ENCODE measurements at places on chromosomes 3 and 15.

GRCh38 chr3:58637509-58637908 lies 29.1 kb downstream of the FAM3D start:
- no peak for DNase-seq

DNA sequence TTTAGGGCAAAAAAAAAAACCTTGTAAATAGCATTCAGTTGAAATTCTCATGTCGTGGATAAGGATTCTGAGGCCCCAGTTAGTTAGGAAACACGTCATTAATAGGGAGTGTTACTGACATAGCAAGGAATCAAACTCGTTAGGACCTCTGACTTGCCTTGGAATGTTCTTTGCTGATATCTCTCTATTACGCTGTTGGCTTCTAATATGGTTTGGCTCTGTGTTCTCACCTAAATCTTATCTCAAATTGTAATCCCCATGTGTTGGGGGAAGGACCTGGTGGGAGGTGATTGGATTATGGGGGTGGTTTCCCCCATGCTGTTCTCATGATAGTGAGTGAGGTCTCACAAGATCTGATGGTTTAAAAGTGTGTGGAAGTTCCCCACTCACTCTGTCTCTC lies 40.3 kb downstream of the CHL1 start:
- DNase-seq, result no peak

DNA sequence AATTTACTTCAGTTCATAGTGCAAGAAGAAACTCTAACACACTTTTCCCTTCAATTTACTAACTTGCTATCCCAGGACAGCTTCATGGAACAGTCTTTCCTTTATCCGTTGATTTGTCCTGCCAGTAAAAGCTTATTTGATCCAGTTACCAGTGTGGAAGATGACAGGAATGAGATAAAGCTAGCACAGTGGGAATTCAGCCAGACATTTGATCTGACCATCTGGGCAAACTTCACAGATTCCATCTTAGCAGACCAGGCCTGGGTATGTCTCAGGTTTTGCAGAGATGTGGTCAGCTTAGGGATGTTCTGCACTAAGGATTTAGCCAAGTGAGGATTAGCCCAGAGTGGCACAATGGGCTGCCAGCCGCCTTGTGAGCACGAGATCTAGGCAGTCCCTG lies 19.7 kb downstream of the CEMIP start:
- no peak for DNase-seq

- no peak for DNase-seq
These were observed 240.8 kb upstream of the KCNMB2 start for GRCh38 chr3:178295292-178295912.

DNA sequence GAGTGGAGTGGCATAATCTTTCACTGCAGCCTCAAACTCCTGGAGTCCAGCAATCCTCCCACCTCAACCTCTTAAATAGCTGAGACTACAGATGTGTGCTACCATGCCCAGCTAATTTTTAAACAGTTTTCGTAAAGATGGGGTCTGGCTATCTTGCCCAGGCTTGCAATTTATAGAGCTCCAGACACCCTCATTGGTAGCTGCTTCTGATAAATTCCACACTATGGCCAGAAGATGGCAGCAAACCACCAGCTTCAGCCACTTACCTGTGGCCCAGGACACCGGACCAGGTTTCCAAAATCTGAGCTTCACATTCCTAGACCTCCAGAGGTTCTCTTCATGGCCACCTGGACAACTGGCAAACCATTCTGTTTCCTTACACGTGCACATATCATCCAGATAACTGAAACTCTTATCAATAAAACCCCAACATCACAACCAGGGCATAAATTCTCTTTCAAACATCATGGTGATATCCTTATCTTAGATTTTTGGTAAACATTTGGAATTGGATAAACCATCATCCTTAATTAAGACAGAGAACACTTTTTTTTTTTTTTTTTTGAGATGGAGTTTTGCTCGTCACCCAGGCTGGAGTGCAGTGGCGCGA lies 28.9 kb downstream of the FBXW12 start:
- peak; percentile 61 for DNase-seq

GRCh38 chr3:143755978-143756377 lies 92.3 kb downstream of the SLC9A9 start:
- DNase-seq, result no peak

GRCh38 chr15:34642247-34642646 lies 58.8 kb upstream of the GOLGA8B start:
- DNase-seq, result no peak

GRCh38 chr3:194062830-194063229 lies 73.1 kb upstream of the HES1 start:
- DNase-seq, result no peak

- DNase-seq, result no peak
These were observed 419.1 kb upstream of the ARHGEF26 start for GRCh38 chr3:153702106-153702505.

DNA sequence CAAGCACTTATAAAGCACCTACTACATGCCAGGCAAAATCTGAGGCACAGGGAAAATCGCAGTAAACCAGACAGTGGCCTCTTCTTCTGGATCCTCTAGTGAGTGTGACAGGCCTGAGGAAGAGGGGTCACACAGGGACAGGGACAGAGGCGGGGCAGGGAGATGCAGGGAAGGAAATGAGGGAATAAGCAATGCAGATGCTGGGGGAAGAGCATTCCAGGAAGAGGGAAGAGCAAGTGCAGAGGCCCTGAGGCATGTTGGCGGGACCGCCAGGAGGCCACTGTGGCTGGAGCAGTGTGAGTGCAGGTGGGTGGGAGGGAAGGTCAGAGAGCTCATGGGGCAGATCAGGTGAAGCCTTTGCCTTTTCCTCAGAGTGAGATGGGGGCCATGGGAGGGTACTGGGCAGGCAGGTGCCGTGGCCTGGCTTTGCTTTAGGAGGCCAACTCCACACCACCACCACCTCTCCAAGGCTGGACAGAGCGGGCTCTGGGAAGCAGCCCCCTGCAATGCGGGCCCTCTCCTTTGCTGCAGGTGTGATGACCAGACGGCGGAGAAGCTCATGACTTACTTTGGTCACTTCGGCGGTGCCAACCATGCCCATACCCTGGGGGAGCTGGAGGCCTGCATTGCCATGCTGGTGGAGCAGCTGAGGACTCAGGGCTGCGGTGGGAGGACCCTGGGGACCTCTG lies 26.8 kb upstream of the GP9 start:
- no peak for DNase-seq

GRCh38 chr3:61132062-61132461 lies 119.2 kb downstream of the FHIT start:
- peak; percentile 20 for DNase-seq

DNA sequence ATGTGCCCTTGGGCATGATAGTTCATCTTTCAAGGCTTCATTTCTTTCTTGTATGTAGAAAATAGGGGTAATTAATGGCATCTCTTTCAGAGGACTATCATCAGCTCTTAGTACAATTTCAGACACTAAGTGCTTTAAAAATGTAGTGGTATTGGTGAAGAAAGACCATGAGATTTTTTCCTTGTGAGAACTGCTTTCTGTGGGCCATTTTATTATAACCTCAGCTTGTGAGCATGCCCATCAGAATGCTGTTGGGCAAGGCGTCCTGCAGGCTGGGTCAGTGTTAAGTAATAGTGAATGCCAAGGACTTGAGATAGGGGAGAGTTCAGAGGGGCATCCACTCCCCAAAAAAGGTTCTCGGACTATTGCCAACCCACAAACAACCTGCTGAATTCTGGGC lies 187.9 kb downstream of the GHSR start:
- no peak for DNase-seq

GRCh38 chr3:184691397-184692231 lies 20.2 kb downstream of the MAGEF1 start:
- DNase-seq, result peak; percentile 34

DNA sequence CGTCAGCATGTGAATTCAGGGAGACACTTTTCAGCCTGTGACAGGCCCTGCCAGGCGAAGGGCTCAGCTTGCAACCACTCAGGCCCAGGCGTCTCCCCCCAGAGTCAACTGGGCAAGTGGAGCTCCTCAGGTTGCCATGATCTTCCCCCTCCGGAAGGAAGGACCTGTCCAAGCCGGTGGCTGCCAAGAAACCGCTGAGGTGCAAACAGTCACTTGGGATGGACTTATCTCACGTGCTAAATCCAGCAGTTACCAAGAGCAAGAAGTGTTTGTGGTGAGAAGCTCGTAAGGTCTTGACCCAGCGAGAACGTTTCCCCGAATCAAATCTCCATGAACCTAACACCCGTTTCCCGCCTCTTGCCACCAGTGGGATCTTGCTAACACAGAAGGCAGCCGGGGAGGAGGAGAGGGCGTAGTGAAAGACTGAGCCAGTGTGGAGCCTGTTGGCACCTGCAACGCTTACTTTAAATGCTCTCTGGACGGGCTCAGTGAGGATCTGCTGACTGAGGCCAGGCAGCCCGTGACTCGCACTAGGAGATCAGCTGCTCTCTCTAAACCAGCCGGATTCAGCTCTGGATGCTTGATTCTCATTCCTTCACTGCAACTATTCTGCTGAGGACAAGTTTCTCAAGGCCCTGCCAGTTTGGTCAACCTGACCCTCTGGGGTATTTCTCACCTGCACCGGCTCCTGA lies 39.0 kb downstream of the IQSEC1 start:
- DNase-seq, result no peak

GRCh38 chr15:52653431-52653964 lies 25.7 kb downstream of the ATOSA start:
- DNase-seq, result no peak

DNA sequence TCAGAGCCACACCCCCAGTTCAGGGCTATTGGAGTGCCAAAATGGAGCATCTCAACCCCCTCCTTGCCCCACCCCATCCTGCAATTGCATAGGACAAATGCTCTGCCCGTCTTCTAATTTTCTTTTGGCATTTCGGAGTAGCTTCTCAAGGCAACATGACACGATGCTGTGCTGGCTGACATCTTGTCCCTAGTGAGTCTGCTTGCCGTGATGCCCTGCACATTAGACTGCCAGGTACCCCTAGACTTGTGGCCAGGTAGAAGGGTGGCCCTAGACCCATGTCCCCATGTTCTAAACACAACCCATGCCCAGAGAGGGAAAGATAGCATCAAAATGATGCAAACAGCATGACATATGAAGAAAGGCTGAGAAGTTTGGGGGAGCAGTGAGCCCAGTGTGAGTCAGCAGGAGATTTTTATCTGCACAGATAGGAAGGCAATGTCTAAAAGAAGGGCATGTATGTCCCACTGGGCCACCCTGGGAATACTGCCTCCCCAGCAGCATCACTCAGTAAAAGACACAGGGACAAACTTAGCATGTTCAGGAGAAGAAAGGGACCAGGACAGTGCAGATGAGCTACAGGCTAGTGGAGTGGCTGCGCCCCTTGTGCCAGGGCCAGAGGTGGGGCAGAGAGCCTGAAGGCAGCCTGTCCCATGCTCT lies 36.8 kb downstream of the CA12 start:
- no peak for DNase-seq

DNA sequence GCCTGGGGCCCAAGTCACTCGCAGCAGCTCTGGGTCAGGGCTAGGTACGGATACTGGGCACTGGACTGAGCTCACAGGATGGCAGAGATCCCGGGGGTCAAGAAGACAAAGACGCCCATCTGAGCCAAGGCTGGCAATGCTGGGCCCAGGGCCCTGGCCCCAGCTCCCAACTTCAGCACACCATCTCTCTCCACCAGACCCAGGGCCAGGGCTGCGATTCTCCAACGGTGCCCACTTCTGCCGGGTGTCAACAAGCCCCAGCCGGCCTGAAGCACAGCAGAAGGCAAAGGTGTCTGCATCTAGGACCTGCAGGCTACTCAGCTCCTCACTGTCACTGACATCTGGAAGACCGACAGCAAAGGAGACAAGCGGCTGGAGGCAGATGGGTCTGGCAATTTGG lies 8.6 kb downstream of the WDR73 start:
- no peak for DNase-seq

DNA sequence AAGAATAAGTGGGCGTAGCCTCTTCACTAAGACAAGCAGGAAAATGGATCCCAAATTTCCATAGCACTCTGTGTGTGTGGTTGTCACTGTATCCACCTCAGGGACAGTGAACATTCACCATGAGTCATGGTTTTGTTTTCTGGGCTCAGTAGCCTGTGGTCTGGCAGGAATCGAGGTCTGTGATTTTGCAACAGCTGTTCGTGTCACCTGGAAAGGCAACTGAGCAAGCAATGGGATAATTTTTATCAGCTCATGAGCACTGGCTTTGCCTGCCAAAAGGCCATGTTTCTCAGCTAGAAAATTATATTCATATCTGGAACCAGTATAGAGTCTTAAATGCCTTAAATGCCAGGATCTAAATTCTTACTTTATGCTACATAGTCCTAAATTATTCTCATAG lies 60.9 kb downstream of the STRIT1 start:
- DNase-seq, result no peak

- DNase-seq, result no peak
These were observed 88.9 kb downstream of the AAGAB start for GRCh38 chr15:67165254-67166253.

GRCh38 chr3:40800343-40800742 lies 275.6 kb downstream of the ZNF621 start:
- DNase-seq, result peak; percentile 33

DNA sequence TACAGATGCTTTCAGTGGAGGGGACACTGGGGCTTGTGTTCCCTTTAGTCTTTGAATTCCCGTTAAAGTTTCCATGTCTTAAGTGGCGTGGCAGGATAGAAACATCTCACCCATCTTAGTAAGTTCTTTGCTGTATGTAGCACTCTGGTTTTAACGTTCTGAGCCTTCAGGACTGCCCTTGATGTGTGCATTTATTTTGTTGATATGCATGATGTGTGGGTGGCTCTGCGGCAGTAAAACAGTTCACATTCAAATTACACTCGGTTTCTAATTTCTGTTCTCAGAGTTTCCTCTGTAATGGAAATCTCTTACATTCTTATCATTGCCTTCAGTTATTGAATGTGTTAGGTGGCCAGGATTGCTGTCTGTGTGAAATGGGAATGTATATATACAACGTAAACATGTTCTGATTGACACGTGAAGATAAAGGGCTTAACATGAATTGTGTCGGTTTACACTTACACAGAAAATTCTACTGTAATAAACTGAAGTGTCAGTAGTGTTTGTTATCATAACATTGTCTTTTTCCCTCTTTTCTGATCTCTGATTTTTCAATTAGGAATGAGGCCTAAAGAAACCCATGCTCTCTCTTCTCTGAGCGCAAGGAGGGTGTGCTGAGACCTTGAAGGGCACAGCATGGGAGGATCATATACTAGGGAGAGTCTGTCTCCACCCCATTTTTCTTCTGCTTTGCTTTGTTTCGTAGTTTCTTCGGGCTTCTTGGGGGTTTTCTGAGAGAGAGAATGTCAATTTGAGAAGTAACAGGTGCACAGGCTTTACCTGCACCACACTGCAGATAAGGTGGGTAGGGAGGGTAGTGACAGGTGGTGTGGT lies 51.5 kb downstream of the IGF1R start:
- DNase-seq, result no peak

- no peak for DNase-seq
These were observed 302.5 kb downstream of the OCA2 start for GRCh38 chr15:27796405-27797320.

GRCh38 chr15:40938536-40938870 lies 9.4 kb downstream of the DLL4 start:
- no peak for DNase-seq

GRCh38 chr15:80208758-80209734 lies 43.0 kb downstream of the CTXND1 start:
- no peak for DNase-seq

- no peak for DNase-seq
These were observed 58.1 kb upstream of the THSD4 start for GRCh38 chr15:71057143-71057542.

GRCh38 chr3:194139814-194140391 lies 4.0 kb downstream of the HES1 start:
- no peak for DNase-seq

- peak; percentile 30 for DNase-seq
These were observed 18.3 kb downstream of the FBXO22 start for GRCh38 chr15:75921732-75922703.

GRCh38 chr3:107574650-107575049 lies 51.9 kb downstream of the BBX start:
- DNase-seq, result peak; percentile 36

- no peak for DNase-seq
These were observed 123.6 kb upstream of the MLF1 start for GRCh38 chr3:158447408-158447807.
